ENCODE measurements at places on chromosomes 13 and 19.

DNA sequence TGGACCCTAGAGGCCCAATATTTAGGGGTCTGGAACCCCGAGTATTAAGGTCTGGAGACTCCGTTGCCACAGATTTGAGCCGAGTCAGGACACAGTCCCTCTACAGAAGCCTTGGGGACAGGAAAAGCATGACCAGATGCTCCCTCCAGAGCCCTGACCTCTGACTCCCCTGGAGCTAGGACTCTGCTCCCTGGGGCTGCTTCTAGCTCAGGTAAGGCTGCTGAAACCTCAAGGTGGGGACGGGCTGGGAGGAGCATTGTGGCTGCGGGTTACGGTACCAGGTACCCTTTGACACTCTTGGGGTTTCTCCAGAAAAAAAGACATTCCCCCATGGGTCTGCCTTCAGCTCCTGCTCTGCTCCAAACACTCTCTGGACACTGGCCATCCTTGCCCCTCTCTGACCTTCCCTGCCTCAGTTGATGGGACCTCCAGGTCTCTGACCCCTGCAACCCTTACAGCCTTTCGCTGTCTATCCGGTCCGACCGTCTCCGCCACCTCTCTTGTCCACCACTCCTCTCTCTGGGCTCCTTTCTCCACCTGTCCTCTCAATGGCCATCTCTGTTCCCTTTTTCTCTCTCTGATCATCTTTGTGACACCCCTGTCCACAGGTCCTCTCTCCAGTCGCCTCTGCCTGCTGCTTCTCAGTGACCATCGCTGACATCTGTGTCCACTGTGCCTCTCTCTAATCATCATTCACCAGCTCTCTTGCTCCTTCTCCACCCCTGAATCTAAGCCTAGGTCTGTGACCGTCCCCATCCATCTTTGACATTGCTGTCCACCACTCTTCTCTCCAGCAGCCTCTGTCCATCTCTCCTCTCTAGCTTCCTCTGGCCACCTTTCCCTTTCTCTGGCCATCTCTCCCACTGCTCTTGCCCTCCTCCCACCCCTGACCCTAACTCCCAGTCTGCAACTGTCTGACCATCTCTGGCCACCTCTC is 1.4 kb downstream of the LRFN3 start:
- no peak for DNase-seq

DNA sequence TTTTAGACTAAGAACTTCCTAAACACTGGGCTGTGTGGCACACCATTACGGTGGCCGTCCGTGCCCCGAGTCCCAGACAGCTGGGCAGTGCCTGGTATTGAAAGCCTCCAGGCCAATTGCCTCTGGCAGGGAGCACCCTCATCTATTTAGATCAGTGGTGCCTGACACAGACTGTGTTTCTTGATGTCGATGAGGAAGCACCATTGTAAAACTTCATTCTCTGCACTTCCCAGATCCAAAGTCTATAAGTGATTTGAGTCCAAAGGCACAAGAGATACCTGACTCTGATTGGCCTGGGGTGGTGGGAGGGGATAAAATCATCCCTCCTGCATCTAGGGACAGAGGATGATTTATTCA is 8.5 kb upstream of the STK24 start:
- no peak for DNase-seq

- DNase-seq: no peak
These were observed 14.5 kb downstream of the ZNF708 start for GRCh38 chr19:21314676-21315075.

DNA sequence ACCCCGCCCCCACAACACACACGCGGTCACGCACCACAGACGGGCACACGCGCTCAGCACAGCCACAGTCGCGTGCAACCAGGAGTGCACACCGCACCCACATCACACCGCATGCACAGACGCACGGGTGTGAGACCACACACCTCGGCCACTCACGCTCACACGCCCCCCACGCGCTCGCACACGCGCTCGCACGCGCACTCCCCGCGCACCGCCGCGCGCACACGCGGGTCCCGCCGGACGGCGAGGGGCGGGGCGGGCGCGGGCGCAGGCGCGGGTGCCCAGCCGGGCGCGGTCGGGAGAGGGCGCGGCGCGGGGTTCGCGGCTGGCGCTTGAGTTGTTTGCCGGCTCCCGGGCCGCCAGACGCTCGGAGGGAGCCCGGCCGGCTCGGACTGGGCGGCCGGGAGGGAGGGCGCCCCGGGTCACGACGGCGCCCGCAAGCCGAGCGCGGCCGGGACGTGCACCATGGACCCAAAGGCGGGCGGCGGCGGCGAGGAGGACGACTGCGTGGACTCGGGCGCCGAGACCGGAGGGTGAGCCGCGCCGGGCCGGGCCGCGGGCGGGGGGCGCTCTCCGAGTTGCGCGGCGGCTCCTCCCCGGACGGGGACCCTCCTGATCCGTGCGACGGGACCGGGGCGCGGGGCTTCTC is at the start of gene FAM124A:
TSS of gene FAM124A (plus strand) at position 362 of the 649 bp plus-strand sequence. CDS start at position 466, 104 bp downstream.
- DNase-seq: no peak

DNA sequence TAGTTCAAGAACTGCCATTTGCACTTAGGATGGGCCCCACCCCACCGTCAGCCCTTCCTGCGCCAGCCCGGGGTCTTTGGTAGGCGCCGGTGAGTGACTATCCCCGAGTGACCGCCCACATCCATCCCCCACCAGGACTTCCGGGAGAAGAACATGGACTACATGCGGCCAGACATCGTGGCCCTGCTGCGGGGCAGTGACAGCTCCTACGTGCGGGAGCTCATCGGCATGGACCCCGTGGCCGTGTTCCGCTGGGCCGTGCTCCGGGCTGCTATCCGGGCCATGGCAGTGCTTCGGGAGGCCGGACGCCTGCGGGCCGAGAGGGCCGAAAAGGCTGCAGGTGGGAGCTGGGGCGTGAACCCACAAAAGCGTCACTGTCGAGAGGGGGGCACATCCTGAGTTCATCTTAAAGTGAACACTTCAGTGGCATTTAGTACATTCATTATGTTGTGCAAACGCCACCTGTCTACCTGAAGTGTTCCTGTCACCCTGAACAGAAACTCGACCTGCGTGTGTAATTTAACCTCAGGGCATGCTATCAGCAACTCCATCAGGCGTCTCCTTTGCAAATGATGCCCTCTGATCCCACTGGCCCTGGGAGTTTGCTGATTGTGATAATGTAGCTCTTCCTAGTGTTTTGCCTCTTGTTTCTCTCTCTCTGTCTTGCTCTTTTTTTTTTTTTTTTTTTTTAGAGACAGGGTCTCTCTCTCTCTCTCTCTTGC is 42.4 kb upstream of the USE1 start:
- no peak for DNase-seq

GRCh38 chr19:48806518-48806817 is 4.4 kb downstream of the BCAT2 start:
- DNase-seq: no peak

GRCh38 chr19:30229525-30230174 is 142.5 kb upstream of the ZNF536 start:
- no peak for DNase-seq

- DNase-seq: no peak
These were observed 193.8 kb downstream of the URI1 start for GRCh38 chr19:30135797-30136196.

DNA sequence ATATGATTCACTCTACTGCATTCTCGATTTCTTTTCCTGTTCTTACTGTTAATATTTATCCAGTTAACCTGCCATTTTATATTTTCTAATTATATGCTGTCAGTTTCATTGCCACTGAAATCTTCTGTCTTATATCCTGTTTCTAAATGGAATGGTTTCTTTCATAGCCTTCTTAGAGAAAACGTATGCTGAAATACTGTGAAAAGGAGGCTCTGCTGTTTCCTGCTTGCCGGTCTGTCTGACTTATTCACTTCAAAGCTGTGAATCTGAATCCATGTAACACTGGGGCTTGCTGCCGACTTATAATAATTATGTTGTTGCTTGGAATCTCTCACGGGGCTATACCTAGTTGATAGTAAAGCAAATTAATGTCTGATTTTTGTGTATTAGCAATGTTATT is 80.0 kb downstream of the GPR12 start:
- DNase-seq: no peak

- DNase-seq: no peak
These were observed 79.1 kb downstream of the STARD13 start for GRCh38 chr13:33206425-33206824.

GRCh38 chr13:60756306-60756705 is 359.3 kb downstream of the TDRD3 start:
- no peak for DNase-seq

DNA sequence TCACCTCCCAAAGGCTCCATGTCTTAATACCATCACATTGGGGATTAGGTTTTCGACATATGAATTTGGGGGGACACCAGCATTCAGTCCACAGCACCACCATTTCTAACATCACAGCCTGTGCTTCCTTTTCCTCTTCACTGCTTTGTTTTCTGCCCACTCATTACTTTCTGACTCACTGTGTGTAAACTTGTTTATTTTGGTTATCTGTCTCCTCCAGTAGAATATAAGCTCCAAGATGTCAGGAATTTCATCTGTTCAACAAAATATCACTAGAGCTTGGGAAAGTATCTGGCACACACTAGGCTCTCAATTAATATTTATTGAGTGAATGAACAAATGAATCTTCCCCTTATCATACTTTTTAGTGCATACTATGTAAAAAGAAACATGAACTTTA is 152.0 kb downstream of the NUFIP1 start:
- no peak for DNase-seq

DNA sequence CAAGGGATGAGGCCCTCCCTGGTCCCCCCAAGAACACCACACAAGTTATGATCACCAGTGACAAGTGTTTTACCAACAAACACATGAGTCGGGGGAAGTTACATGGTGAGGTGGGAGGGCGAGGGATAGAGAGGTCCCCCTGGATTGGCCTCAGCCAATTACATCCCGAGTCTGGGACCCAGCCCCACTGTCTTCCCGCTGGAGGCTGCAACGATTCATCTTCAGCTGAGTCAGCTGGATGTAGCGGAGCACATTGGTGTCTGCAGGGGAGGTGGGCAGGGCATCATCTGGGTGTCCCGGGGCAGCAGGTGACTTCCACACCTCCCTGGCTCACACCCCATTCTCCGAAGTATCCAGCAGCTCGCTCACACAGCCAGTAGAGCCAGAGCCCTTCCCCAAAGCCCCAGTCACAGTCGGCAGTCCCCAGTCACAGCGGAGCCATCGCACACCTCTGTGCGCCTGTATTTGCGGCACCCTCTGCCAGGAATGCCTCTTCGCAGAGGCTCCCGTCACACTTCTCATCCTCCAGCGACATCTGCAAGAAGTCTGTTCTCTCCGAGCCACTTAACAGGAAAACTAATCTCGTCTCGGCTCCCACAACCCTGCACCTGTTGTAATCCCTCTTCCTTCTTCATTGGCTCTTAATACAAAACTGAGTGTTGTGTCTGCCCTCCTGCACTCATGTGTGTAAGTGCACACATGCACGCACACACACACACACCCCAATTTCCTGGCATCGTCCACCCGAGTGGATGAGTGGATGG is 2.0 kb downstream of the TTC9B start:
- no peak for DNase-seq

GRCh38 chr13:34201050-34201913 is 383.3 kb downstream of the RFC3 start:
- DNase-seq: no peak

- DNase-seq: no peak
These were observed 207.4 kb upstream of the SOX1 start for GRCh38 chr13:111859354-111860230.

DNA sequence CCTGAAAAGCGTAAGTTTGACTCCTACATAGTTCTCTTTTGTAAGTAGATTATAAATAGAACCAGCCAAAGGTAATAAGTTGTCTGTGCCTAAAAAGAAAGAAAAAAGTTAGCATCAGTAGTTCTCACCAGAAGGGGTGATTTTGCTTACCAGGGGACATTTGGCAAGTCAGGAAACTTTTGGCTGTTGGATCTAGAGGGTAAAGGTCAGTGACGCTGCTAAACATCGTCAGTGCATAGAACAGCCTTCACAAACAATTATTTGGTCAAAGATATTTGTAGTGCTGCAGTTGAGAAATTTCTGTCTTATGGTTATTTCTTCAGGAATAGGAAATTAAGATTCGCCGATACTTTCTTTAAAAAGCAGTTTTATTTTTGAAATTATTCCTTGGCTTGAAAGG is 2.0 kb downstream of the USPL1 start:
- DNase-seq: no peak

DNA sequence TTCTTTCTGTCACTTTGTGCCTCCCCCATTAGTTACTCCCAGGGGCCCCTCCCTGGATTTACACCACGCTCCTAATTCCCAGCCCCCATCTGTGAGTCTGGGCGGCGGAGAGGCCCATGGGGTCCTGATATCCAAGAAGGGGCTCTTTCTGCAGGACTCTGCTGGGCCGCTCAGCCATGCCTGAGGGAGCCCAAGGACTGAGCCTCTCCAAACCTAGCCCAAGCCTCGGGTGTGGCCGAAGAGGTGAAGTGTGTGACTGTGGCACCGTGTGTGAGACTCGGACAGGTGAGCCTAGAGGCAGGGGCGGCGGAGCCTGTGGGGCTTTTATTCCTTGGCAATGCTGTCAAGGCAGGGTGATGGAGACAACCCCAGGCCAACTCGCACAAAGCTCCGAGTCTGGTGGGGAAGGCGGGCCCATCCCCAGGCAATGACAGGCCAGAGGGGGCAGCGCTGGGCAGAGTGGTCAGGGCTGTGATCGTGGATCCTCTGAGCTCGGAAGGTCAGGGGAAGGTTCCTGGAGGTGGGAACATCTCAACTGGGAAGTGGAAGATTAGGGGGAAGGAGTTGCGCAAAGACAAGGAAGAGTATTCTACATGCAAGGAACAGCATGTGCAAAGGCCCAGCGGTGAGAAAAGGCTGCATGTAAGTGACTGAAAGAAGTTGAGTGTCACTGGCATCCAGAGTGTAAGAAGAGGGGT is 1.6 kb downstream of the PLEKHG2 start:
- DNase-seq: no peak

DNA sequence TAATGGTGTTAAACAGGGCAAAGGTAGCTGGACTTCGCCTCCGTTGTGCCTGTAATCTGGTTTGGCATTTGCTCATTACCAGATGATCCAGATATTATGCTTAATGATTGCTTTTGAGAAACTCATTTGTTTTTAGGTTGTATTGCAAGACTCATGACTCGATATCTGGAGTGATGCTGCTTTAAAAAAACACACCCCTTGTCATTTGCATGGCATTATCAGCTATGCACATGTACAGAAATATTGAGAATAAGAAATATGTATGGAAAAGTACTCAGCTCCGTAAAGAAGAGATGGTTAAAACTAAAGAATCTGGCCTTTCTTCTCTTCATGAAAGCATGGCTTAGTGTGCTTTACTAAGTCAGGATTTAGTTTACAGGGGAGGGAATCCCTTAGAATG is 95.0 kb downstream of the ARHGEF7 start:
- no peak for DNase-seq

DNA sequence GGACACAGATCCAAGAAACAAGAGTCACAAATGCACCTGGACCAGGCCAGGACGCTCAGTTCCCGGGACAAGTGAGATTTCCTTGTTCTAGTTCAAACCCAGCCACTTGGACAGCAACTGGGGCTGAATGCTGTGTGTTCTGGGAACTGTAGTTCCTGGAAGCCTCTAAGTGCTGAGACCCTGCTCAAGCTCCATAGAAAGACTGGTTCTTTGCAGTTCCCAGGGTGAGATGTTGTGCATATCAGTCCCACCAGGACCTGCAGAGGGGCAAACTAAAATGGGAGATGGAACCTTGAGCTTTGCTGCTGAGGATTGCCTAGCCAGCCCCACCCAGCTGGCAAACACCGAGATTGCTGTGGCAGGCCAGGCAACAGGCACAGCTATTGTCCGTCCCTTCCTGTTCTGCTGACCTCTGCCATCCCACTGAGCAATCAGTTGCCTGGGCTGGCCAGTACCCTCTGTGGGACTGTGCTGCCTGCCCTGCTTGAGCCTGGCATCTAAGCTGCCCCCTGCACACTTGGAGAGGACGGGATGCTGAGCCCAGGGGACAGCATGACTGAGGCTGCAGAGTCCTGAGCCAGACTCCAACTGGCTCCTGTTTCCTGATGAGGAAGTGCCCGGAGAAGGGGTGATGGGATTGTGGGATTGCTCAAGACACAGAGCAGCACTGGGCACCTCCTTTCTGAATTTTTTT is 1.4 kb upstream of the GIPC1 start:
- DNase-seq: no peak
